ENCODE measurements at places on chromosomes 1 and 21.

GRCh38 chr1:96698342-96698983 lies 23.1 kb upstream of the PTBP2 start:
- DNase-seq = no peak

- DNase-seq = no peak
Measured at GRCh38 chr1:113835686-113836290, 23.5 kb upstream of the RSBN1 start.

- no peak for DNase-seq
Measured at GRCh38 chr1:230274254-230274653, 151.9 kb downstream of the PGBD5 start.

DNA sequence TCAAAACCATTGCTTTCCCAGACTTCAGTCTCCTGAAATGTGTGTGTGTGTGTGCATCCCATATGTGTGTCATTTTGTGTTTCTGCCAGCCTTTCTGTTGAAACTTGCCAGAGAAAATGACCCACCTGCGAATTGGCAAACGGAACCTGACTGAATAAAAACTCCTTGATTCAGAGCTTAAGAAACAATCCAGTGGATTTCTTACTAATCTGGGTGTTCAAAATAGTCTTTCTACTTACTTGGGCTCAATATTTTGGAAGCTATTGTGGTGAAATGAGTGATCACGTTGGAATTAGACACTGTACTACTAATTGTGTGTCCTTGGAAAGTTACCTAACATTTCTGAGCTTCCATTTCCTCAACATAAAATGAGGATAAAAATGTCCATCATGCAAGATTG lies 138.9 kb upstream of the ERG start:
- DNase-seq = no peak

GRCh38 chr1:23403735-23404486 lies 20.6 kb downstream of the TCEA3 start:
- DNase-seq = peak; percentile 85

- DNase-seq = no peak
Measured at GRCh38 chr1:182279724-182280503, 111.7 kb downstream of the GLUL start.

GRCh38 chr1:184861755-184862336 lies 107.2 kb upstream of the EDEM3 start:
- DNase-seq = no peak

DNA sequence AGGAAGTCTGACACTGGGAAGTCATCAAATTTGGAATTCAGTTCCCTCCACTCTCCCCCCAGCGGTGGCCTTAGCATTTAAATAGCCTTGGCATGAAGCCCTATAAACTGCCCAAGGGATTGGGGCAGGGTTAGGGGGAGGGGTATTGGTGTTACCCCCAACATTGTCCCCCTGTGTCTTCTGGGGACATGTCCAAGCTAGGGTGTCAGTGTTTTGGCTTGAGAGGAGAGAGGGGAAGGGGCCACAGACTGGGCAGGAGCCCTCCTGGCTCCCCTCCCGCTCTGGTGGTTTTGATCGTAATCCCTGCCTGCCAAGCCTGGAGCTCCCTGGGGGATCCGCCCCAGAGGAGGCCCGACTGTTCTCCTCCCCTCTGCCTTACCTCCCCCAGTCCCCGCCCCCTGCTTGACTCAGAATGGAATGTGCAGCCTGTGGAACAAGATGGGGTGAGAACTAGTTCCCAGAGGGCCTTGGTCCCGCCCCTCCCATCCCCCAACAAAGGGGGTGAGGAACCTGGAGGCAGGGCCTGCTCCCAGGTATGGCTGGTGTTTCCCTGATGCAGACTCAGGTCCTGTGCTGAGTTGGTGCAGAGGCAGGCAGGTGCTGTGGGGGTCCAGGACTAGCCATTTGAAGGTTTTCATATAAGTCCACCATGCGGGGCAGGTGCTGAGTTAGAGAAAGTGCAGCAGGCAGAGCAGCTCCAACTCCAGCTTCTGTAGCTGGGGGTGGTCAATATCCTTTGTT lies 7.4 kb downstream of the SOX13 start:
- no peak for DNase-seq

DNA sequence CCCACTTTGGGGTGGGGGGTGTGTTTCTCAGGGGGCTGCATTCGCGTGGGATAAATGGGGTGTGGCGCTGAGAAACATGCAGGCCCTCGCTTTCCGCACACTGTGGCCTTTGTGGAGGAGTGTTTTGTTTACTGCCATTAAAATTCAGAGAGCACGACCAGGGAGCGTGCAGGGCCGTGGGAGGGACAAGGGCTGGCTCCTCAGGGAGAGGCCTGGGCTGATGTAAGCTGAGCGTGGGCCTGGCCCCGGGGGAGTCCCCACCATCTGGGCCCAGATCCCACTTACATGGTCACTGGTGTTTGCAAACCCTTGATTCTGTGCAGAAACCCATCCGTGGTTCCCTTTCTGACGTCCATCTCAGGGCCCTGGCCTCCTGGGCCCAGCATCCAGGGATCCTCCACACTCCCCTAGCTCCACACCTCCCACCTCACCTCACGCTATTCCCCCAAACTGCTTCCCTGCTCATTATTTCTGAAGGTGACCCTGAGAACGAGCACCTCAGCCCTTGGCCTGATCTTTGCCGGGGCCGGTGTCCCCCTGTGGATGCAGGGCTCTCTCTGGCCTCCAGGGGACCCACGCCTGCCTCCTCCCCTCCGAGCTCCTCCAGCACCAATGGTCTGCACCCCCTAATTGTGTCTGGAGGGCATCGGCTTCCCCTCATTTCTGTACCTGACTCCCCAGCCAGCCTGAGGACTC lies 92.5 kb upstream of the SIM2 start:
- DNase-seq = no peak

DNA sequence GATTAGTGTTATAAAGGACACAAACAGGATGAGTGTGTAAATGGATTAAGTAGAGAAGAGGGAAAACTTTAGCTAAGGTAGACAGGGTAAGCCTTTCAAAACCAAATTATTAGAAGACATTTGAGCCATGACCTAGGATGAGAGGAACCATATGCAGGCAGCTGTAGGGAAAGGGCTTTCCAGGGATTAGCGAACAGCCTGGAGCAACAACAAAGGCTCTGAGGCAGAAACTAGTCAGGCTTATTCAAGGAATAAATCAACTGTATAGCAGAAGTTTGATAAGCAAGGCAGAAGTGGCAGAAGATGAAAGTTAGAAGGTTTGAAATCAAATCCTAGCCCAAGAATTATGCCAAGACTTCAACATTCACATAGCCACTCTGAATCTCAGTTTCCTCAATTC lies 21.3 kb downstream of the AIDA start:
- no peak for DNase-seq

DNA sequence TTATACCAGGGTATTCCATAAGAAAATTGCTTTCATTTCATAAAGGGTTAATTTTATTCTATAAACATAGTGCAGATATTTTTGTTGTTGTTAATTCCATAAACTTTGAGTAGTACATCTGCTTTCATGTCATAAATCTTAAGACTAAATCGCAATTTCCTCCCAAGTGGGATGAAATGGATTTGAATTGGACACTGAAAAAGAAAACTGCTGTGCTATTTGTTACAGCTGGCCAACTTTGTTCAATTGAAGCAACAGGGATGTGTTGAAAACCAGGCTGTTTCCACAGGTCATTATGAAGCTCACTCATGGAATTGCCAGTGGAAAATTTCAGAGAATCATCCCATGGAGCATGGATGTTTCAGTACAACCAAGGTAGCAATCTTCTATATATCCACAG lies 252.5 kb upstream of the RGS18 start:
- DNase-seq = no peak

GRCh38 chr21:44293551-44294231 lies 6.2 kb upstream of the PFKL start:
- peak; percentile 48 for DNase-seq

DNA sequence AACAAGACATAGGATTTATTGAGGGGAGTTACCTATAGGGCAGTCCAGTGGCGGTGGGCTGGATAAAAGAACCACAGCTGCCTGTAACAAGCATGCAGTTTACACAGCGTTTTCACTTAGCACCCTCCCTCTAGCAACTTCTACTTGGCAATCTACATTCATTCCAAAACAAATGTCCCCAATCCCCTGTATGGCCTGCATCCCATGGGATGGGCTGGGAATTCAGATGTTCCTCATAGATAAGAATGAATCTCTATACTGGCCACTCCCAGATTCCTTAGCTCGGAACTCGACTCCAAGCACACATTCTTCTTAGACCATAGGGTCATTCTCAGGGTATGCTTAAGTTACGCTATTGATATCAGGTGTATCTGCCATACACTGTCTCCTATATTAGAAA lies 33.3 kb downstream of the PCP4 start:
- DNase-seq = no peak

DNA sequence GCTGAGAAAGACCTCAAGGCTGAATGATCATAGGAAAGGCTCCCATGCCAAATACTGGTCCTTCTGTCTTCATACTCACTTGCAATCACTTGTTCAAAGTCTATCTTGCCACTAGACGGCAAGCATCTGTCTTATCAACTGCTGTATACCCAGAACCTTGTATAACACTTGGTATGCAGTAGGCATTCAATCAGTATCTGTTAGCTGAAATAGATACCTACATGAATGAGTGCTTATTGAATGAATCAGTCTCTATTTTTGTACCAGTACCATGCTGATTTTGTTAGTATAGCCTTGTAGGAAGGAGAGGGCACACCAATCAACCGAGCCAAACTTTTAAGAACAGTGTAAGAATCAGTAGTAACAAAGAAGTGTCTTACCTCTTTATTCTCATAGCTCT lies 80.6 kb downstream of the NIBAN1 start:
- DNase-seq = no peak

DNA sequence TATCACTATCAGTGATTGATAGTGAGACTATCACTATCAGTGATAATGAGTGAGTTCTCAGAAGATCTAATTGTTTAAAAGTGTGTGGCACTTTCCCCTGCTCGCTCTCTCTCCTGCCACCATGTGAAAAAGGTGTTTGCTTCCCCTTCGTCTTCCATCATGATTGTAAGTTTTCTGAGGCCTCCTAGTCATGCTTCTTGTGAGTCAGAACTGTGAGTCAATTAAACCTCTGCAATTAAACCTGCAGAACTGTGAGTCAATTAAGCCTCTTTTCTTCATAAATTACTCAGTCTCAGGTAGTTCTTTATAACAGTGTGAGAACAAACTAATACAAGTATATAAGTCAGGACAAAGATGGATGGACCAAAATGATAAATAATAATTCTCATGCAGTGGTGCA lies 7.0 kb upstream of the IL23R start:
- DNase-seq = no peak

DNA sequence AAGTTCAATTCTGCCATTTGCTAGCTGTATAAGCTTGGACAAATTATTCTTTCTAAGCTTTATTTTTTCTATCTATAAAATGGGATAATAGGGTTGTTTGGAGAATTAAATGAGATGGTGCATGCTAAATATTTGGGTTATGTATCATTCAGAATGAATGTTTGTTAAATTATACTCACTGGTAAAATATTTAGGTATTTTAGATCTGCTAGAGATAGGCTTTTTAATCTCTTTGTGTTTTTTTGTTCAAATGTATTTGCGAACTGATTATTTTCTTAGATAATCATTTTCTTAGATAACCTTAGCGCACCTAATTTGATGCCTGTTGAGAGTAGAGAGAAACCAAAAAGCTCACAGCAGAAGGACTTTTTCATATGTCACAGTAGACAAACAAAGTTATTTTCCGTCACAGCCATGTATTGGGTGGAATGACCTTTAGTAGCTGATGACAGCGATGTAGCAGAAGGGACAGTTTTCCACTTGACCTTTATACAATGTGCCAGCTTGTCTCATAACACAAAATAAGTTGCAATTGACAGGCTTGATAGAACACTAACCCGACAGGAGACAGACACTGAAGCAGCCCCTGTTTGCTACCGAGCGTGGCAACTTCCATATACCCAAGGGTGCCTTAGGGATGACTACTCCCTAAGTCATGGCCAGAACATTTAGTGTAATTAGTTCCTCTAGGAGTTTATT lies 93.0 kb downstream of the DISC1 start:
- DNase-seq = no peak

DNA sequence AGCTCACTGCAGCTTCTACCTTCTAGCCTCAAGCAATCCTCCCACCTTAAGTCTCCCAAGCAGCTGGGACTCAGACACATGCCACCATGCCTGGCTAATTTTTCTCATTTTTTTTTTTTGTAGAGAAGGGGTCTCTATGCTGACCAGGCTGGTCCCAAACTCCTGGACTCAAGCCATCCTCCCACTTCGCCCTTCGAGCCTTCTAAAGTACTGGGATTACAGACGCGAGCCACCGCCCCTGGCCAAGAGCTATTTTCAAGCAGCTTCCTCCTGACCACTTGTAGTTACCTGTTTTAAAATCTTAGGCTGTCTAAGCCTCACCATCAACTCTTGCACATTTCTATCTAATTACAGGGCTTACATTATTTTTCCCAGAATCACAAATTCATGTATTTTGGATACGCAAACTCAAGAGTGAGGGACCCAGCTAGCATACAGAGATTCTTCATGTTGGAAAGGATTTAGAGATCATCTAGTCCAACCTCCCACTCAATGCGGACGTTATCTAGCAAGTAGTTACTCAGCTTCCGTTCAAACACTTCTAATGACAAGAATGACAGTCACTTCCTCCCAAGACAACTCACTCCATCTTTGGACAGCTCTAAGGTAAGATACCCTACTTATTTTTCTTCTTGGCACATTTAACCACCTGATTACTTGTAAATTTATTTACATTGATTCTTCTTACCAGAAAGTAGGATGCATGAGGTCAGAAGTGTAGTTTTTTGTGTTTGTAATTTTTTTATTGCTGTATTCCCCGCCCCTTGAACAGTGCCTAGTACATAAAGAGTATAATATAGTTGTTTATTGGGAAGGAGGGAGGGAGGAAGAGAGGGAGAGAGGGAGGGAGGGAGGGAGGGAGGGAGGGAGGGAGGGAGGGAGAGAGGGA lies 65.4 kb downstream of the LUZP1 start:
- DNase-seq = no peak

DNA sequence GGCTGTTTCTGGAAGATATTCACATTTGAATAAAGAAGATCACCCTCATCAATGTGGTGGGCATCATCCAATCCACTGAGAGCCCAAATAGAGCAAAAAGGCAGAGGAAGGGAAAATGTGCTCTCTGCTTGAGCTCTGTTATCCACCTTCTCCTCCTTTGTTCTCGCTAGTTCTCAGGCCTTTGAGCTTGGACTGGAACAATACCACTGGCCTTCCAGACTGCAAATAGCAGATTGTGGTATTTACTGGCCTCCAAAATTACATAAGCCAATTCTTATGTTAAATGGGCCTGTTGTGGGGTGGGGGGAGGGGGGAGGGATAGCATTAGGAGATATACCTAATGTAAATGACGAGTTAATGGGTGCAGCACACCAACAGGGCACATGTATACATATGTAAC lies 219.3 kb downstream of the C1orf94 start:
- DNase-seq = no peak

- DNase-seq = no peak
Measured at GRCh38 chr1:203796236-203796605, 798 bp downstream of the ZBED6 start.

All from activated CD8-positive, alpha-beta memory T cell treated with anti-CD3 and anti-CD28 coated beads, Interleukin-2, amount 50 U/mL, for 4 hours (primary cell).